Activated T-cell treated with anti-CD3 and anti-CD28 coated beads, Interleukin-2, amount 50 U/mL, for 4 hours (primary cell): ENCODE measurements at places on chromosomes 5 and 9.

DNA sequence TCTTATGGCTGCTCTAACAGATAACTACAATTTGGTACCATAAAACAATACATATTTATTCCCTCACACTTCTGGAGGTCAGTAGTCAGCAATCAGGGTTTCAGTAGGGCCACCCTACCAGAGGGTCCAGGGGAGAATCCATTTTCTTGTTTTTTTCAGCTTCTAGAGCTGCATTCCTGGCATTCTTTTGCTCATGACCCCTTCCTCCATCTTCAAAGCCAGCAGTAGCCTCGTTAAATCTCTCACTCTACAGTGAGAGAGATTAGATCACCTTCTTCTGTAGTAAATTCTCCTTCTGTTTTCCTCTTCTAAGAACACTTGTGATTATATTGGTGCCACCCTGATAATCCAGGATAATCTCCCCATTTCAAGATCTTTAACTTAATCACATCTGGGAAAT, 187.4 kb downstream of the RFK start:
- no peak for DNase-seq

- DNase-seq: no peak
These were observed 67.2 kb downstream of the TTC39B start for GRCh38 chr9:15239816-15240215.

- DNase-seq: no peak
These were observed 42.2 kb upstream of the UGT3A2 start for GRCh38 chr5:36108758-36109460.

DNA sequence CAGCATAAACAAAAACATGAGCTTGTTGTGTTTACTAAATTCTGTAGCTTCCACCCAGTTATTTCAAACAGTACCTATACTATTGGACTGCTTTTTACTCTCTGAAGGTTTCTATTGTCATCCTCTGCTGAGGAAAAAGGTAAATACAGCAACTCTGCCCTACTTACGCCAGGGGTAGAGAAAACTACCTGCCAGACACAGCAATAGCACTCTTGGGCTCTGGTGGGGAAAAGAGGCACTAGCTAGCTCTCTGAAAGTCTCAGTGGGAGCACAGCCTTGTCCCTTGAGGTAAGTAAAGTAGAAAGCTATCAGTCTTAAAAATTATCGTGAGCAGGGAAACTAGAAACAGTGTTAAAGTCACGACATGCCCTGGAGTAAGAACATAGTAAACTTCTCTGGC, 3.7 kb downstream of the HCN1 start:
- no peak for DNase-seq

DNA sequence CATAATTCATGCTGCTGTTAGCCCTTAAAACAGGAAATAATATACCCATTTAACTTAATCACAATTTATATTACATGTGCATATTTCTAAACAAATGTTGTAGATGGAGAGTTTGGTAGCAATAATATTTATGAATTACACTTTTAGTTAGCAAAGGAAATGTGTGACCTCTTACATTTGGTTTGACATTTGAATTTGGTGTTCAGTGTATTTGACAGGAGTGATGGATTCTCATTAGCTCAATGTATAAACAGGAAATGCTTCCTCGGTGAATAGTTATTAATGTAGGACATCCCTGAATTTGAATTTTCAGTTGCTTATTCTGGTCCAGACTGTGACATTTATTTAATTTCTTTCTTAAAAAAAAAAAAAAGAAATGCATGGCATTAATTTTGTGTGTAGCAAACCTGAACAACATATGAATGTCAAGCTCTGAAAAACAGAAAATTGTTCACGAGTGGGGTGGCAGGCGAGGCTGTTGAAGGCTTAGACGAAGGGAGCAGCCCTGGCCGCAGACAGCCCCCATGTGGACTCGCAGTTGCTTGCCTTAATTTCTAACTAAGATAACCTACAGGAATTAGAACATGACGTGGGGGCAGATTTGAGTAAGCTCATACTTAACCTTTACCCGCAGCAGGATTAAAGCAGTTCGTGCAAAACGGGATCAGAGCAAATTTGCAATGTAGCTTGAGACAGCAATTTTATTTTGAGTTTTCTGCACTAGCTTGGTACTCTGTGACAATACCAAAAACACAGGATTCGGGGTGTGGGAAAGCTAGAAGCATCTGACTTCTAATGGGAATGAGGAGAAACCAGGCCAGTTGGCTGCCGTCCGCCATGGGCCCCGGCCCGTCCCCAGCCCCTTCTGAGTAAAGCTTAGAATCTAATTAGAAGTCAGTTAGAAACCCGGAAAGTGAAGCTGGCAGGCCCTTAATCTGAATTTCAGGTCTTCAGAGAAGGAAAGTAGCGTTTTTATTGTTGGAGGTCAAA, 134.3 kb downstream of the MACROH2A1 start:
- no peak for DNase-seq

DNA sequence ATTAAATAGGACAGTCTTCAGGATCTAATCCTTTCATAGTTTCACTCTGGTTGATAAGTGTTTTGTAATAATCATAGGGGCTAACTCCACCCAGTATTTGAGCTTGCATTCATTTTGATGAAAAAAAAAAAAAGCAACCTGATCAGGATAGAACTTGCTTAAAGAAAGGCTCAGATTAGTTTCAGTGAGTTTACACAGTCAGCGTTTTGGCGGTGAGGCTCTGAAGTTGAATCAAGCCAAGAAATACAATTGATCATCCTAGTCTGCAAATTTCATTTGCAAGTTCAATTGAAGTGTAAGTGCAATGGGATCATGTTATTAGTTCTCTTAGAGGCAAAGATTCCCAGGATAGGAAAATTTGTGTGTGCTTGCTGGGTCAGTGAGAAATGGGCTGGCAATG, 159.7 kb upstream of the ELL2 start:
- no peak for DNase-seq

- no peak for DNase-seq
These were observed 28.5 kb downstream of the ZNF366 start for GRCh38 chr5:72478684-72479083.

DNA sequence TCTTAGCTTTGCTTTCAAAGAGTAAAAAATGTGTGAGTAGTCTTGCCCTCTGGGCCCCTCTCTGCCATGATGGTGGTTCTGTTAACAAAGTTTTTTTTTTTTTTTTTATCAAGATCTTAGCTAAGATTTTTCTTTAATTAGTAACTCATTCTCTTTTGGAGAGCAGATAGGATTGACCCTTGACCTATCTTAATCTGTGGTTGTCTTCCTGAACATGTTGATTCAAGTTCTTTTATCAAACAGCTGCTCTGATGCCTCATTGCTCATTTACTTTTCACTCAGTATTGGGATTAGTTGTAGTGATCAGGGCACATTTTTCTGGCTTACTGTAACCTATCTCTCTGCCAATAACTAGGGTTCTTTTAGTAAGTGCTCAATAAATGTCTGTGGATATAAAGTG, 106.3 kb downstream of the PCSK5 start:
- no peak for DNase-seq

GRCh38 chr5:61207884-61208283, 45.6 kb upstream of the SMIM15 start:
- DNase-seq: no peak

GRCh38 chr9:36991516-36992134, 42.4 kb downstream of the PAX5 start:
- no peak for DNase-seq

GRCh38 chr5:142998316-142999020, 228.3 kb downstream of the ARHGAP26 start:
- DNase-seq: no peak

DNA sequence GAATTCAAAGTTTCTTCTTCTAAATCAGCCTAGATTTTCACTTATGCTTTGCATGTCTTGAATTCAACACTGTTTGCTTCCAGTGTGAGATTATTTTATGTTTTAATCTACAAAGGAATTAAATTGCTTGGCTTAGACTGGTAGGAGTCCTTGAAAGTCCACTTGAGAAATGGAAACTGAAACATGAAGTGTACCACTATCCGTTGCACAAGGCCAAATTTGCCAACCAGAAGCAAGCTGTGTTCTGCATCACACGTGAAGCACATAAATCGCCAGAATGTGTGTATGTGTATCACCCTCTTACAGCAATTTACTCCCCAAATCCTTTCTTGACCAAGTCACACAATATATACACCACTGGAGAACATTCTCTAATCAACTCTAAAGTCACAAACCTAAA, 10.3 kb downstream of the SEMA6A start:
- DNase-seq: no peak

DNA sequence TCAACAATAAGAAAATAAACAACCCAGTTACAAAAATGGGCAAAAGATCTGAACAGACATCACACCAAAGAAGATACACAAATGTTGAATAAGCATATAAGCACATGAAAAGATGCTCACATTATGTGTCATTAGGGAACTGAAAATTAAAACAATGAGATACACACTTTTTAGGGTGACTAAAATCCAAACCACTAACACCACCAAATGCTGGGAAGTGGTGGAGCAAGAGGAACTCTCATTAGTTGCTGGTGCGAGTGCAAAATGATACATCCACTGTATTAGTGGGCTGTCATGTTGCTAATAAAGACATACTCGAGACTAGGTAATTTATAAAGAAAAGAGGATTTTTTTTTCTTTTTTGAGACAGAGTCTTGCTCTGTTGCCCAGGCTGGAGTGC, 329.1 kb downstream of the TMEM38B start:
- DNase-seq: no peak

GRCh38 chr5:165296401-165297130, 1791.1 kb downstream of the MAT2B start:
- no peak for DNase-seq

DNA sequence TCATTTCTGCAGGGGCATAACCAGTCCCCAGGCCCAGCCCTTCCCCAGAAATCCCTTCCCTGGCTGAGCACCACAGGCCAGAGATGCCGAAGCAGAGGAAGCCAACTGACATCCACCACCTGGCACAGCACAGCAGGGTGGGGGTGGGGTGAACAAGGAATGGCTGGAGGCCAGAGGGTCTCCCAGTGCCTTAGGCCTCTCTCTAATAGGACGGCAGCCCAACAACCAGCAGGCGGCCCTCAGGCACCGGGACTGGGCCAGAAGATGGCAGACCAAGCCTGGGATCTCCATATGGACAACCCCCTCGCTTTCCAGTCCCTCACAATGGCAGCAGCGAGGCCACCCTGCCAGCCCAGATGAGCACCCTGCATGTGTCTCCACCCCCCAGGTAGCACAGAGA, 13.2 kb downstream of the PDLIM4 start:
- no peak for DNase-seq

DNA sequence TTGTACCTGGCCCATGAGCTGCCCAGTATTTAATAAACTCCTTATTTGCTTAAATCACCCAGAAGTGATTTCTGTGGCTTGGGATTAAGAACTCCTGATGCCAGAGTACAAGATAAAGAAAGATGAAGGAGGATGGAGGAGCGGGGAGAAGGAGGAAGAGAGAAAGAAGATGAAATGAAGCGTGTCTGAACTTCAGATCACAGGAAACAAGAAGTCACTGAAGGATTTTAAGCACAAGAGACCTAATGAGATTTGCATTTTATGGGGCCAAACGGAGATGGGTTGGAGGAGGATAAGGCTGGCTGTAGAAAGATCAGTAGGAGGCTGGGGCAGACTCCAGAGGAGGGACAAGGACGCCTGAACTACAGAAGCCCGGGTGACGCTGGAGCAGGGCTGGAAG, 3.1 kb downstream of the EIF4E1B start:
- DNase-seq: no peak
